ENCODE measurements at places on chromosomes 2 and 18.
A peak's percentile ranks its signal among the peaks of the same experiment; 100 is the strongest.

DNA sequence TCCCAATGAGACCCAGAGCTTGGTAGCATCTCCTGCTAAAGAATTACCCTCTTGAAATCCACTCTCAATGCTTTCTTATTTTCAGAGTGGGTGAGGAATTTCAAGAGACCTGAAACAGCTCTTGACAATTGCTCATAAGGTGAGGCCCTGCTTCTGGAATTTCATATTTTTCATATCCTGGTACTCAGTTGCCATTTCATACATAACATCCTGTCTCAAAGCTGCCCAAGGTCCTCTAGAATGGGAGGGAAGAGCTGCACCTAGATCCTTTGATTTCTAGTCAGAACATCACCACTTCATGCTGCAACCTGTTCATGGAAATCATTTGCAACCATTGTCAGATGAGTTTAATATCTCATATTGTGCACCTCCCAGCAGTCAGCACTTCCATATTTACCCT lies 404.8 kb upstream of the GALNT5 start:
- DNase-seq: no peak

GRCh38 chr2:118322406-118322805 lies 234.1 kb downstream of the INSIG2 start:
- no peak for DNase-seq

GRCh38 chr18:34760444-34760843 lies 50.3 kb downstream of the DTNA start:
- DNase-seq: no peak

DNA sequence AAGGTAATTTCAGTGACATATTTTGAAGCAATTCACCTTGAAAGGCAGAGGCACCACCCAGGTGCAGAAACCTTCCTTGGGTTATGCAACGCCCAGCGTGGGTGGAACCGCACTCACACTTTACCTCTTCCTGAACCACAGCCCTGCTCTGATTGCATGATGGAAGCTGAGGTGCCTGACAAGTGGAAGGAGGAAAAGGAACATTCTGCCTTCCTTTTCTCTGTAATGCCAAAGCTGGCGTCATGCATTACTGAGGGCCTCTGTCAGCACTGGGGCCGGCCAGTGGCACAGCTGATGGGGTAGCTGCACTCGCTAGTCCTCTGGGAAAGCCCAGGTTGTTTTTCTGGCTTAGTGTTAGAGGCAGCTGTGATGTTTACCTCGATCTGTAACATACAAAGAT lies 266.5 kb downstream of the NEDD4L start:
- peak; percentile 53 for DNase-seq

DNA sequence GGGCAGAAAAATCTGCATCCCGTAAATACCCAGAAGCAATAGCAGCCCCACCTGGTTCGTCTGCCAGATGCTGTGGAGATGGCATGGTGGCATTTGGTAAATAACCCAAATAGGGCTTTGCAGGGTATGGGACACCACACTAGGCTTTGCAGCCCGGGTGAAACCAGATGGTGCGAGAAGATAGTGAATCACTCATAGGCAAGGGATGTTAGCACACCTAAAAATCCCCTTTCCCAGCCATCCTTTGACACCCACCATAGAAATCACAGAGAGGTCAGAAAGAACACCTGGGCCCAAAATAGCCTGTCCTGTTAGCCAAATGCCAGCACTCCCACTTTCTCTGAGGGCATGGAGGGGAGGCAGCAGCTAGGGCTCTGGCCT lies 47.6 kb downstream of the BCL11A start:
- DNase-seq: no peak

DNA sequence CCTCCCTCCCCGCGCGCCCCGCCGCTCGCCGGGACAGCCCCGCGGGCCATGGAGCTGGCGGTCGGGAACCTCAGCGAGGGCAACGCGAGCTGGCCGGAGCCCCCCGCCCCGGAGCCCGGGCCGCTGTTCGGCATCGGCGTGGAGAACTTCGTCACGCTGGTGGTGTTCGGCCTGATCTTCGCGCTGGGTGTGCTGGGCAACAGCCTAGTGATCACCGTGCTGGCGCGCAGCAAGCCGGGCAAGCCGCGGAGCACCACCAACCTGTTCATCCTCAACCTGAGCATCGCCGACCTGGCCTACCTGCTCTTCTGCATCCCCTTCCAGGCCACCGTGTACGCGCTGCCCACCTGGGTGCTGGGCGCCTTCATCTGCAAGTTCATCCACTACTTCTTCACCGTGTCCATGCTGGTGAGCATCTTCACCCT lies 865 bp downstream of the GALR1 start:
- DNase-seq: no peak

- no peak for DNase-seq
Measured at GRCh38 chr2:44778671-44779476, 162.6 kb upstream of the SIX3 start.

- DNase-seq: no peak
Measured at GRCh38 chr2:36607947-36608346, 10.0 kb upstream of the FEZ2 start.

DNA sequence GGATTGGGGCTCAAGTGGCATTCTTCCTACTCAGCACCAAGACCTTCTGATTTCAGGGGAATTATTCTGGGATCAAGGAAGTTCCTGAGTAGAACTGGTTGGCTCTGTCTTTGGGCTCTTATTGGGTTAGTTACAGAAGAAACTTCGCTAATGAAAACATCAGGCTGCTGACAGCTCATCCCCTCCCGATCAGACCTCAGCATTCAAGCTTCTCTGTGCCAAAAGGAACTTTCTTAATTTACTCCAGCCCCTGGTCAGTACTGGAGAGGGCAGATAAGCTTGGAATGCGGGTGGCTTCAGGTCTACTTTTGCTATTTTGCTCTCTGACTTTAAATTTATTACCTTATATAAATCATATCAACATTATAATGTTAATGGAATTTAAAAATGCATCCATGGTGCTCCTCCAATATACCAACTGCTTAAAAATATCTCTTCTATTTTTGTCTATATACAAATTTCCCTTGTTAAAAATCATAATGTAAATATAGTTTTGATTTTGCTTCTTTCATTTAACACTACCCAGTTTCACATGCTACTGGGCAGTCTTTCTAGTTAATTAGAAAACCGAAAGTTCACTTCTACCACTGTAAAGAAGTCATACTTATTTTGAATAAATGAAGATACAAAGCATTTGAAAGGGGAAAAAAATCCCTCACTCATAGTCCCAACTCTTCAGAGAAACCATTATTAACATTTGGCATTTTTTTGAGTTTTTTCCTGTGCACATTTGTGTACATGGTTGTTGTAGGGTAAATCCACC lies 34.4 kb downstream of the PCARE start:
- no peak for DNase-seq

GRCh38 chr2:235740821-235741220 lies 247.0 kb downstream of the AGAP1 start:
- no peak for DNase-seq

GRCh38 chr2:207884127-207884526 lies 114.4 kb upstream of the FZD5 start:
- no peak for DNase-seq

DNA sequence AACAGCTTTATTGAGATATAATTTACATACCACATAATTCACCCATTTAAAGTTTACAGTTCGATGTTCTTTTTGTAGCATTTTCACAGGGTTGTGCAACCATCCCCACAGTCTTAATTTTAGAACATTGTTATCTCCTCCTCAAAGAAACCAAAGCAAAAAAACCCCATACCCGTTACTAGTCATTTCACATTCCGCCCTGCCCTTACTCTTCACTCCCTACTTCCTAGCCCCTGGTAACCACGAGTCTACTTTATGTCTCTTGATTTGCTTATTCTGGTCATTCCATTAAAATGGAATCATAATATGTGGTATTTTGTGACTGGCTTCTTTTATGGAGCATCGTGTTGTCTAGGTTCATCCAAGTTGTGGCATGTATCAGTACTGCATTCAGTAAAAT lies 137.7 kb downstream of the TANC1 start:
- no peak for DNase-seq

DNA sequence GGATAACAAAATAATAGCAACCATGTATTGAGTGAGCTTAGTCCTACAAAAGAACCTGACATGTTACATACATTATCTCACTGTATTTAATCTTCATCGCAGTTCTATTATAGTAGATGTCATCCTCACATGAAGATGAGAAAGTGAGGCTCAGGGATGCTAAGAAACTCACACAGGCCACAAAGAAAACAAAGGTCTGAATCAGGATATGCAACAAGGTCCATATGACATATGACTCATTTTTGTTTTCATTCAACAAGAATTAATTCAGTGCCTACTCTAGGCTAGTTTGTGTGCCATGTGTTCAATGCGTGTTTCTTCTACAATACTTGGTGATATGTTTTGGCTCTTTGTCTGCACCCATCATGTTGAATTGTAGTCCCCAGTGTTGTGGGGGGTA lies 219.7 kb upstream of the EPHA4 start:
- no peak for DNase-seq

GRCh38 chr2:3535467-3535793 lies 16.1 kb upstream of the ADI1 start:
- no peak for DNase-seq

DNA sequence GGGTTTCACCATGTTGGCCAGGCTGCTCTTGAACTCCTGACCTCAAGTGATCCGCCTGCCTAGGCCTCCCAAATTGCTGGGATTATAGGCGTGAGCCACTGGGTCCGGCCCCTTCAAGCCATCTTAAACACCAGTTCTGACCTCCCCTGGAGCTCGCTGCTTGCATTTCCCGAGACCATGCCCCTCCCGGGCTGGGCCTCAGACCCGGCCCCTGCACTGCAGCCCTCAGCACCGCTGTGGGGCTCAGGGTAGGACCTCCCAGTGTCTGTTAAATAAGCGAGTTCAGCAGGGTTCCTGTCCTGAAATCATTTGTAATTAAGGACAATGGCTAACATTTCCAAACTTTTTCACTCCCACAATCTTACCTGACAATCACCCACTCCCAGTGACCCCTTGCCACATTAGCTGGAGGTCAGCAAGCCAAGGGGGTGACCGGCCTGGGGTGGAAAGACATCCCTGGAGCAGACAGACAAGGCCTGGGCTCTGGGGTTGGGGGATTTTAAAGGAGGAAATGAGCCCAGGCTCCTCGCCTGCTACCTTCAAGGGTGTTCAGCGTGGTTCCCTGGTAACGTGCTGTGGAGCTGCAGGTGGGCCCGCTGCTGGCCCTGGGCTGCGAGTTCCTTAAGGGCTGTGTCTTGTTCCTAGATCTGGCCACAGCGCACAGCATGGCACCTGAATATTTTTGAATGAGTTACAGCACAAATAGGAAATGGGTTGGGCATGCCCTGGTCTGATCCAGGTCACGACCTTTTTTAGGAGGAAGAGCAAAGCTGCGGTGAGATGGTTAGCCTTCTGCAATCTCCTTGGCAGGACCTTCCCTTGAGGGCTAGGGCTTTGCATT lies 15.1 kb downstream of the CYS1 start:
- no peak for DNase-seq

DNA sequence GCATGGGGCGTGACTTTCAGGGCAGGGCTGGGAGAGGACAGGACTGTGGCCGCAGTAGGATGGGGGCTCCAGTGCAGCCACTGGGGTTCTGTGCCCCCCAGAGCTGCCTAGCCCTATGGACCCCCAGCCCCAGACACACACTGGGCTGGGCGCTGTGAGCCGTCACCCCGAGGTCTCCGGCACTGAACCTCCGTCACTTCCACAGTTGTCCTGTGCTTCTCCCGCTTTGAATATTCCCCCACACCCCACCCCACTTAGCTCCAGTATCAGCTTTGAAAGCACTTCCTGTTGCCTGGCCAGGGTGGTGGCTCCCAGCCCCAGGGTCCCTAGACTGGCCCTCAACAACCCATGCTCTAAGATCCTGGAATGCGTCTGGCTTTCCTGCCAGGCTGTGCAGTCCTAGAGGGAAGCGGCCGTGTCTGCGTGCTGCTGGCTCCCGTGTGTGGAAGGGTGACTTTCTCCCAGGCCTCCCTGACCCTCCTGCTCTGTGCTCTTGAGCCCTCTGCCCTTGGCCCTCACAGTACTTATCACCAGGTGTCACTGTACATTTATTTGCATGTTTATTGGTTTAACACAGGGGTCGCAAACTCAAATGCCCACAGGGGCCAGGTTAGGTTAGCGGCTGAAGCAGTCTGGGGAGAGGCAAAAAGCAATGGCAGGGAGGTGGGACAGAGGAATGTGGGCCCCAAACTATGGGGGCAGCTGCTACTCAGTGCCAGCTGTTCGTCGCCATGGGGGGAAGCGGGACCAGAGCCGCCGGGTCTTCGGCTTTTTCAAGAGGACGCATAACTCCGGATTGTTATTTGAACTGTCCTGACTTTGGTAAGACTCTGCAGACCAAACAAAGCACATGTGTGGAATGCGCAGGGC lies 9.9 kb downstream of the OBSL1 start:
- no peak for DNase-seq

DNA sequence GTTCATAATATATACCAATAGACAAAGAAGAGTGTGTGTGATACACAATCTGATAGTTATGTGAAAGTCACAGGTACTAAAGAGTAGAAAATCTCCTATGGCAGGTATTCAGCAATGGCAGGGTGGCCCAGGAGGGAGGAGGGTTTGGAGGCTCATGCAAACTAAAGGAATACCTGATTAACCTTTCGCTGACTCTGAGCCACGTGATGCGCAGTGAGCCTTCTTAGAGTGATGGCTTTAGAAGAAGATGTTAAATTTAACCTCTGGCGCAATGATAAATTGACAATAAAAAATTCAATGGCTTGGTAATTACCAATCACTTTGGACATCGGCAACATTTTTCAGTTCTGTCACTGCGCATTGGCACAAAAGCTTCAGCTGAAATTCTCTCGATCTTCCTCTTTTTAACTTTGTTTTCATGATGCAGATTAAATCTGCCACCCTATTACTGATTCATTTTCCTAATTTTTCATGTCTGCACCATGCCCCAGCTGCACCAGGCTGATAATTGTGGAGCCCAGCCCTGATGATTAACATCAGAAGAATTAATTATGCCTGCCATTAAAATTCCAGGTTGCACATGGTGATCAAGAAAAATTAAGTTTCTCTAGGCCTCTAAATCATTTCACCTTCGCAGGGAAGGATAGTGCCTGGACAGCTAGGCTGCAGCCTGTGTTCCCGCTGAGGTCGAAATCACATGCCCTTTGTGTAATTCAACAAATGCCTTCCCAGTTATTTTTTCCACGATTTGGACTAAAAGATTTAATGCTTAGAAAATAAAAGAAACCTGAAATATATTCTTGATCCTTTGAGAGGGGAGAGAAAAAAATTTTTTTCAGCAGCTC lies 250.6 kb upstream of the HNRNPA3 start:
- DNase-seq: no peak

DNA sequence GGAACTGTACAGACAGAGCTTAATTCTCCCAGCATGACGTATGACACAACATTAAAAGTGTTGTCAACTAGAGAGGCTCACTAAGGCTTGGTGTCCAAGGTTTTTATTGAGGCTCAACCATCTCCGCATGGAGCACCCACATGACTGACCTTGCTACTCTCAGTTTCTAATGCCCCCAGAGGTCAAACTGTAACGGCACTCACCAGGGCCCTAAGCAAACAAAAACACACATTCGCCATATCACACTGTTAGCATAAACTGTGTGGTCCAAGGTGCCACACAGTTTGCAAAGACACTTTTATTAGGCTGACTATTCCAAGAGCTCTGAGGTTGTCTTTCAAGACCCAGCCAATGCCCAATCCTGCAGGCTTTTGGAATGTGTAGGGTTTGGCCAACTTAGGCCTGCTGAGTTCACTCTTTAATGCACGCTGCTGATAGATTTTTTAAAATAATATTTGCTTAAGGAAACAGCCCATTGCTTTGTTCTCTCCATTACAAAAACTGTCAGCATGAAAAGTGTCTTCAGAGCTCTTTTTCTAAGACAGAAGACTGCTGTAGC lies 114.9 kb downstream of the DSC3 start:
- no peak for DNase-seq

Measured in Daoy (cell line).